ENCODE measurements at places on chromosomes 12 and 14.

GRCh38 chr14:54116198-54116885, 159.7 kb upstream of the BMP4 start:
- no peak for DNase-seq

DNA sequence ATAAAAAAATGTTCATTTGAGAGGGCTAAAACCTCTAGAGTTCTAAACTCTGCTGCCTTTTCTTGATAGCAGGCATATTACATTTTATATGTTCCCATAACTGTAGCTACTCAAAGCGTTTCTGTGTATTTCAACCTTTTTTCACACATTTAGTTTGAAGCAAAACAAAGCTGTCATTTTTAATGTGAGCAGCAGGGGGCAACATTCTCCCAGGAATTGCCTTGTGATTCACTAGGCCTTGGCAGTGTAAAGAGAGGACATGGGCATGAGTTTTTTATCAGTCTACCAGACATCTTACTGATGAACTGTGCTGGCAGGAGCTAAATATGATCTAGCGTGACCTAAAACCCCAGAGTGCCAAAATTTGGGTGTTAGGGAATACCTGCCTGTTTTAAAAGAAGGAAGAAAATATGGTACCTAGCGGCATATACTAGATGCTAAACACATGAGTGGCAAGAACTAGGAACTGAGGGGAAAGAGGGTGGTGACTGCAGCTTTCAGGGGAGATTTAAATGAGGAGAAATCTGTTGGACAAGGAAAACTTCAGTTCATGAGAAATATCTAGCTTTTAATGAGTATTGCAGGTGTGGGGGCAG, 65.3 kb downstream of the IFT43 start:
- DNase-seq, result peak; percentile 53

GRCh38 chr14:55328317-55328716, 57.1 kb downstream of the FBXO34 start:
- peak; percentile 44 for DNase-seq

DNA sequence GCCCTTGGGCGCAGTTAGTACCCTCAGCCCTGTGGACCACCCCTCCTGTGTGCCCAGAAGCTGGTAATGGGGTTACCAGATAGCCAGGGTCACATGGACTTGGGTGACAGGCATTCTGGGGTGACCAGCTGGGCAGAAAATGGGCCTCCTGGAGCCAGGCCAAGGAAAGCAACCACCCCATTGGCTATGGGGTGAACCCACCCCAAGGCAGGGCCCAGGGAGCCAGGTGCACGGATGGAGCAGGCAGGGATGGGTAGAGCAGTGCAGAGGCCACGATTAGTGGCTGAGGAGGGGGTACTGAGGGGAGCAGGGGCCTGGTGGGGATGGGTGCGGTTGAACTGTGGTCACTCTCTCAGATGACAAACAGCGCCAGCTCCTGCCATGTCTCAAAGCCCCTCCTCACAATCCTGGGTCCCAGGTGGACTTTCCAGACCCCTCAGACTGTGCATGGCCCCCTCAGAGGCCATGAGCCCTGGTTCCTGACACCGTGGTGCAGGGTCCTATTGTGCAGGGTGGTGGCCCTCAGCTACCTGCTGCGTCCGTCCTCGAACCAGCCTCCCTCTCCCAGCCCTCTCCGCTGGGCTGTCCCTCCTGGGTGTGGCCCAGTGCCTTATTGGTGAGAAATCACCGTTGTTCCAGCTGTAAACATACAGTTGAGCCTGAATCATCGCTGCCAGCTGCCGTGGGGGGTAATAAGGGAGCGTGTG, 23.4 kb upstream of the BEGAIN start:
- no peak for DNase-seq

GRCh38 chr12:26628234-26628633, 204.8 kb downstream of the ITPR2 start:
- DNase-seq, result peak; percentile 56

All from fibroblast of skin of right biceps (primary cell).